ENCODE measurements at places on chromosomes 16 and 17. TPM values are rescaled to one million over a fixed set of nuclear protein-coding genes. Genes with fewer than 3 reads are reported as not detected.
A peak's percentile ranks its signal among the peaks of the same experiment; 100 is the strongest.

- DNase-seq: no peak
Observed at GRCh38 chr16:55641430-55642056, 14.2 kb upstream of the SLC6A2 start.

DNA sequence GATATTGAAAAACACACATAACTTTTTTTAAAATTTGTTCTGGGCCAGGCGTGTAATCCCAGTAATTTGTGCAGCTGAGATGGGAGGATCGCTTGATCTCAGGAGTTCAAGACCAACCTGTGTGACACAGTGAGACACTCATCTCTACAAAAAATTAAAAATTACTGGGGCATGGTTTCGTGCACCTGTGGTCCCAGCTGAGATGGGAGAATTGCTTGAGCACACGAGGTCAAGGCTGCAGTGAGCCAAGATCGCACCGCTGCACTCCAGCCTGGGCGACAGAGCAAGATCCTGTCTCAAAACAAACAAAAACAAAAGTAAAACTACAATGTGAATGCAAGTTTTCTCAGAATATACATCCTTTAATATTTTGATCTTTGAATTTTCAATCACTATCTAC lies 15.1 kb downstream of the C16orf54 start:
- no peak for DNase-seq

DNA sequence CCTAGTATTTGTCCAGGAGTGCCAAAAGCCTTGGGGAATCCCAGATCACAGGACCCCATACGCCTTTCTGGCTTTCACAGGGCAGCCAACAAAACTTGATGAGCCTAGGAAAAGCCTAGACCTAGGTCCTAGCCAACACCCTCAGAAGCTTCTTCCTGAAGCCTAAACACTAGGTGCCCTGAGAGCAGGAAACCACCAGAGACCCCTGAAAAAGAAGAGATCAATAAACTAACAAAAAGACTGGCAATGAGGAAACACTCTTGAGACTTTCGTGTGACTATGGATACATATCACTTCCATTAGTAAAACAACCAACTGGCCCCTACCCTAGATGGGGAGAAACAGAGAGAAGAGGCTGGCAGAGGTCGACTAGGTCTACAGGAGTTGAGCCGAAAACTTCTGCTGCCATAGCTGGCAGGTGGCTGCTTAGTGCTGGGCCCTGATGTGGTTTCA lies 1.2 kb downstream of the ORMDL3 start:
- no peak for DNase-seq

DNA sequence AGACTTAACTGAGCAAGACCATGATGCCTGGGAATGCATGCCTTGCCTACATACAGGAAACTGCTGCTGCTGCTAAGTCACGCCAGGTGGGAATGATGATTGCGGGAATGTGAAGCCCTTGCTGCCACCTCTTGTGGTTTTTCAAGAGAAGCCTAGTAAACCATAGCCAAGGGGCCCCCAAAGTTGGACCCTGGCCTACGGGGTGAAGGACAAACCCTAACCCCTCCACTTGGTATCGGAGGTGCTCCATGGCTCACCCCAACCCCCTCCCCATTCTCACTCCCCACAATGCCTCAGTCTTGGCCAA lies 233.9 kb downstream of the ZNF423 start:
- no peak for DNase-seq

DNA sequence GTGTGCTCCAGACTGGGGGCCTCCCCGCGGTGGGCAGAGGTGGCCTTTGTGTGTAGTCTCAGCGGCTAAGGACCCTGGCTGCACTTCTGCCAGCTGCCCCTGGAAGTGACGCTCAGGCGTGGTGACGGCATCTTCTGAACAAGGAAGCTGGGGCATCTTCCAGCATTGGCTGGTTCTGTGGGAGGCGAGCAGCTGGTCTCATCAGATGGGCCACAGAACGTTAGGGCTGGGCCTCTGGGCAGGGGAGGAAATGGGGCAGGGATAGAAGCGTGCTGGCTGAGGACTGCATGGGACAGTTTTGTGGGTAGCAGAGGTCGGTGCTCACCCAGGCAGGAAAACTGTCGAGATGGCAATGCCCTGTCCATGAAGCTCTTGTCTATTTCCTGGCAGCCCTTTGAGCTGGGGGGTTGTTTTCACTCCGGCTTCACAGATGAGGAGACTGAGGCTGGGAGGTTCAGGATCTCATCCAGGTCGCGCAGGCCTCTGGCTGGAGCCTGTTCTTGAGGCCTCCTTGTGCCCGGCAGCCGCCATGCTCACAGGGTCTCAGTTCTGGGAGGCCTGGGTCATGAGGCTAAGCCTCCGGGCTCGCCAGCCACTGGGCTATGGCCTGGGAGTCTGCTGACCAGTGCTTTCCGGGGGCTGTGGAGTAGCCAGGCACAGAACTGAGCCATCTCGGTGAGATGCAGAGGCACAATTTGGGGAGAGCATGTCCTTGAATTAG lies 16.3 kb downstream of the IRF8 start:
- peak; percentile 67 for DNase-seq

GRCh38 chr17:57294629-57295501 lies 38.5 kb downstream of the MSI2 start:
- DNase-seq: no peak

DNA sequence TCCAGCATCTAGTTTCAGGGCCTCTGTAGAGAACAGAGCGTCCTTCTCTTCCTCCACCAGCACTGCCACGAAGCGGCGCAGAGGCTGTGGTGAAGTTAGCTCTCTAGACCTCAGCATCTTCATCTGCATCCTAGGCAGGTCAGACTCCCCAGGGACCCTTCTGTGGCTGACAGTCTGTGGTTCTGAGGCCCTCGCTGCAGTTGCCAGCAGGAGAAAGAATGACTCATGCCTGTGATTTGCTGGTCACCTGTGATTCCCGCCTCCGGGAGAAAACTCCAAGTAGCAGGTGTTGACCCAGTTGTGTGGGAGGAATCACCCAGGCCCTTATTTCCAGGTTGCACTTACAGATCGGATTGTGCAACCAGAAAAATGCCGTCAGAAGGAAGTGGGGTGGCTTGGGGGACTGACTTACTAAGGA lies 117.3 kb upstream of the CACNG5 start:
- DNase-seq: no peak

DNA sequence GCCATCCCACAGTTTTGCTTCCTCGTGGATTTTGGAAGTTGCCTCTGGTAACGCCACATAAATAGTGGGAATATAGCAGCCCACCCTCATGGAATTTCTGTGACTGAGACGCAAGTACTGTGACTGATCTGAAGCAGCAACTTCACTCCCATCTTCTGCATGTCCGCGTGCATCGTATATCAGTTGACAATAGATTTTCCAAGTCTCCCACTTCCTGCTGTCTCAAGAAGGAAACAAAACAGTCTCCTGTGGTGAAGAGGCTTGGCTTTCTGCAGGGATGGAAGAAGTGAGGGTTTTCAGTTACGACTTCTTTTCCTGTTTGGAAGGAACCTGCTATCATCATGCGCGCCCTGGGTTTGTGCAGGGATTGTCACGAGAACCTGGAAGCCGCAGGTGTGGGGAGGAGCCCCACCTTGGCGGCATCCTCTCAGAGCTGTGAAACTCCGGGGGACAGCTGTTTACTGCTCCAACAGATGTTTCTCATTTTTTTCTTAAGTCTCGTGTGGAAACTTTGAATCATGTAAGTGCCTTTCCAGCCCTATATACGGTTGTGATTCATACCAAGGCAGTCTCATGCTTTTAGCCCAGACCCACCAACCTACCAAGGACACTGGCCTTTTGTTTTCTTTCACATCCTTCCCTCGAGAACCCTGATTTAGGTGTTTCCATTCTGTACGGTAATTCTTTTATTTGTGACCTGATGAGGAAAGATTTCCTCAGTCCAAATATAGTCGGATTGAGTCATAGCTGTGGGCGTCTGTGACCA lies 57.5 kb downstream of the WIPI1 start:
- DNase-seq: no peak

DNA sequence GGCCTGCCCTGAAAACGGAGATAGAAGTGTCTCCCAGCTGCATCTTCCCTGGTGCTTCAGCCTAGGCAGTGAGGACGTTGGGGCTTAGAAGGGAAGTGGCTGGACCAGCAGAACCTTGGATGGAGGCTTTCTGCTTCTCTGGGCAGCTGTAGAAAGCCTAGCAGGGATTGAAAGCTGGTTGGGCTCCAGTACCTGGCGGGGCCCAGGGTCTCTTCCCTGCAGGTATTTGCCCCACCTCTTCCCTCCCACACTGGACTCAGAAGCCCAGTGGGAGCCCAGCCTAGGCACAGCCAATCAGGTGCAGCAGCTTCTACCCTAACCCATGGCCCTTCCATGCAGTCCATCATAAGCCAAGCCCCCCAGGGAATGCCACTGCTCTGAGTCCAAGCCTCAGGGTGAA lies 190.3 kb upstream of the IRX6 start:
- DNase-seq: no peak

GRCh38 chr17:67467500-67468455 lies 90.7 kb downstream of the PITPNC1 start:
- no peak for DNase-seq

GRCh38 chr16:86073763-86074493 lies 175.0 kb downstream of the IRF8 start:
- no peak for DNase-seq

DNA sequence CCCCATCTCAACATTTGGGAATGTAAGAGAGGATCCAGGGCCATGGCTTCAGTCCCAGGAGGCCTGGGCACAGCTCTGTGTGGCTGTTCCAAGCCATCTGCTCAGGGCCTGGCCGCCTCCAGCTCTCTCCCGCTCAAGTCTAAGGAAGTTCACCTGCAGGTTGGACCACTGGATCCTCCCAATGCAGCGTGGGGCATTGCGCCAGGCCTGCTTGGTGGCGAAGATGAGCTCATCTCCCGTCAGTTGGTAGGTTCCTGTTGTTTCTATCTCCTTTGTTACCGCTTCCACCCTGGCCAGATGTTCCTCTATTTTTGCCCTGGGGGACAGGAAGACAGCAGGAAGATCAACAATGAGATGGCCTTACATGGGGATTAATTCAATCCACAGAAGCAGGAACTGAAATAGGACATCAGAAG lies 17.5 kb downstream of the NOS2 start:
- peak; percentile 39 for DNase-seq

DNA sequence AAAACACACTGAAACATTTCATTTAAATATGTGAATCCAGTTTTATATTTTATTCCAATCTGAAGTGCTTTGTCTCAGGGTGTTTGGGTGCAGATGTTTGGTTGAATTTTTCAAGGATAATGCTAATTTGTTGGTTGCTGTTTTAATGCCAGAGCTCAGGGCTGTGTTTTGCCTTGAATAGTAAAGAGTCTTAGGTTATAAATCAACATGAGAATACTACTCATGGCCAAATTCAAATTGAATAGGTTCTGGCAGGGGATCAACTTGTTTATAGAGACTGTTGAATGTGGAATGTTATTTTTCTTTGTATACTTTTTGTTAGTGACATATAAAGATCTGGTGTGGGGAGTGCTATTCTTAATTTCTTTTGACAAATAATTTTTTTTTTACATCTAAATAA lies 18.8 kb downstream of the TOM1L1 start:
- DNase-seq: no peak

SIRT7 gene
- 23.7 TPM for polyA plus RNA-seq

ST6GALNAC2 gene
- polyA plus RNA-seq: 11.8 TPM

LRRC37B gene
- 2.1 TPM for polyA plus RNA-seq

GLIS2 gene
- not detected for polyA plus RNA-seq

CLEC10A gene
- 69.4 TPM for polyA plus RNA-seq

CX3CL1 gene
- not detected for polyA plus RNA-seq

Measured in CD14-positive monocyte (primary cell).